ENCODE measurements at places on chromosomes 7 and 10. TPM values are rescaled to one million over a fixed set of nuclear protein-coding genes. Genes with fewer than 3 reads are reported as not detected.

DNA sequence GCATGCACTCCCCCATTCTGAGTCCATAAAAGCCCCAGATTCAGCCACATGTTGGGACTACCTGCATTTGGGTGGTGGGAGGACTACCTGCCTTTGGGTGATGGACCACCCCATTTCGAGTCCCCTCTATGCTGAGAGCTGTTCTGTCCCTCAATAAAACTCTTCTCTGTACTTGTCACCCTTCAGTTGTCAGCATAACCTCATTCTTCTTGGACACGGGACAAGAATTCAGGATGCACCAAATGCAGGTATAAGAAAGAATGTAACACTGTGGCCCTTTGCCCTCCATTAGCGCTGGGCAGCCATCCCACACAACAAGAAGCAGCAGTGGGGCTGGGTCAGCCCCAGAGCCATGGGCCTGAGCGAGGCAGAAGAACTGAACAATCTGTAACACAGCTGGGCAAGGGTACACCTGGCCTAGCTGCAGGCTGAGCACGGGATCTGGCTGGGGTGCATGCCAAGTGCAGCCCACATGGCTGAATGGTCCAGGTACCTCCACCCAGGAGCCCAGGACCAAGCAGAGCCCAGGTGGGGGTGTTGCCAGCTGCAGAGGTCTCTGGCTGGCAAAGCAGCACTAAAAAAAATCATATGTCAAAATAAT lies 1344.3 kb upstream of the LRRTM3 start:
- no peaks in the 10 kb centered on the region for H3K4me1 ChIP-seq
- DNase-seq, result no peak
- no peak overlapping the region for H3K4me3 ChIP-seq
- H3K36me3 ChIP-seq, result no peaks in the 10 kb centered on the region

DNA sequence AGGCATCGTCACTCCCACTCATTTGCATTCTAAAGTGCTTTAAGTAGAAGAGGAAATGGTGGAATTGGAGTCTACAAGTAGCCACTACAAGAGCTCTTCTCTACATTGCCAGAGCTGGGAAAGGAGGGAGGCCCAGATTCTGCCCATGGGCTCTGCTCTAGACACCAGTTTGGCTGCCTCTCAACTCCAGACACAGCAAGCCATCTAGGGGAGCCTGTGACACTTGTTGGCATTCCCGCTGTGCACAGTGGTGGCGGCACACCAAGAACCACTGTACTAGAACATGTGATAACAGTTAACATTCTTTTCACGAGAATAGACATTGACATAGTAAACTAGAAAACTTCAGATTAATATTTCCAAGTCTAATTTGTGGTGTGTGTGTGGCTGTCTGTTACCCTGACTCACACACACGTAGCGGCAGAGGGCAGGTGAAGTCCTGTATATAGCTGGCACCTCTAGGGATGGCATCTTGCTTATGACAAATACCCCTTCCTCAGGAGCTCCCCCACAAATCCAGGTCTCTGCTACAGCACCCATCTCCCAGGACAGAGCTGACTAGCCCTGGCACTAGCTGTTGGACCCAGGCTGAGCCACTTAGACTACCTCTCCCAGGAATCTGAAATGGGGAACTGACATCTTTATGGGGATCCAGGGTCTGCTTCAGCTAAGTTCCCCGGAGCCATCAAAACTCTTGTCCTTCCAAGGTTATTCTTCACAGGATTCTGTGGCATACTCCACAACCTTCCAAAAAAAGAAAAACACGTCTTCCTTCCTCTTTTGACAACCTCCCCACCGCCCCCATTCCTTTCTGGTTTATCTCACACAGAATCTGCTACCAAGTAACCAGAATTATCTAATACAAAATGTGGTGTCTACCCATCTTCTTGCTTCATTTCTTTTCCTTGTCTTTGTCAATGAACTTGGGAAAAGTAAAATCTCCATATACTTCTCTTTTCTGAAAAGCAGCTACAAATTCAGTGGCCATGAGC lies 54.7 kb upstream of the MRLN start:
- H3K27ac ChIP-seq, result peak overlapping the region; percentile 59
- peak; percentile 44 for DNase-seq
- H3K36me3 ChIP-seq, result peaks cover 79% of the 10 kb centered on the region

DNA sequence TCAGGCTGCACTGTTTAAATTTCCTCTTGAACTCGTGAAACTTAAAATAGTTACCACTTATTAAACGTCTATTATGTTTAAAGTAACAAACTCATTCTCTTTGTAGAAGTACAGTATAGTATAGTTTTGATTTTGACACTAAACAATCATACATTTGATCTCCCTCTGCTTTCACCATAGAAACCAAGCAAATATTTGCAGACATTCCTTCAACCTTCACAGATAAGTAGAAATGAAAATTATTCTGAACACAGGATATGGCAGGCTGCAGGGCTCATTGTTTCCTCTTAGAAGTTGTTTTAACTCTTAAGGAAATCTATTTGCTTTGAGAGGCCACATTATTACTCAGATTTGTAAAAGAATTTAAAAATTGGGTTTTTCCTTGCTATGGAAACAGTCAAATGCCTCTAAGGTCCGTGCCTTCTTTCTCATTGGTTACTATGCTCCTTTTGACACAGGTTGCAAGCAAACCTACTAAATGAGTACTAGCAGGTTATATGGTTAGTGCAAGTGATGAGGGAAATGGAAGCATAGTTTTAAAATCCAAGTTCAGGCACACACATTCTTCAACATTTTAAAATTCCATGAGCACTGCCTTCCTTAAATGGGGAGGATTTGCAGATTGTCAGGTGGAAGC lies 92.8 kb upstream of the FAM133B start:
- no peaks in the 10 kb centered on the region for H3K4me1 ChIP-seq
- H3K27me3 ChIP-seq, result no peaks in the 10 kb centered on the region
- H3K27ac ChIP-seq, result no peak overlapping the region
- no peaks in the 10 kb centered on the region for H3K36me3 ChIP-seq

DNA sequence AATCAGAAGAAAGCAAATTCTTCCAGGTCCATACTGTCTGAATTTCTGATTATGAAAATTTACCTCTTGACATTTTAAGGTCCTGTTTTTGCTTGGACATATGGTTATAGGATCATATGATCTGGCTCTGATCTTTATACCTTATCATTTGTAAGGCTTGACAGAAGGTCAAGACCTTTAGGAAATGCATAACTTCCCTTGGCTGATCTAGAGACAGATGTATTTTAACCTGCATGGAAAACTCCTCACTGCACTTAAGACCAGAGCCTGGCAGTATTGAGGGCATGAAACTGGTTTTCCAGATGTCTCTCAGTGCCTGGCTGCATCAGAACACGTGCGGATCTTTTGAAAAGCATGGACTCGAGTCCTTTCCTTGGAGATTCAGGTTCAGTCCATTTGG lies 55.9 kb downstream of the TRRAP start:
- H3K36me3 ChIP-seq, result peaks cover 100% of the 10 kb centered on the region
- H3K4me3 ChIP-seq, result no peak overlapping the region
- DNase-seq, result no peak
- no peak overlapping the region for H3K27ac ChIP-seq
- no peaks in the 10 kb centered on the region for H3K27me3 ChIP-seq
- H3K4me1 ChIP-seq, result no peaks in the 10 kb centered on the region

DNA sequence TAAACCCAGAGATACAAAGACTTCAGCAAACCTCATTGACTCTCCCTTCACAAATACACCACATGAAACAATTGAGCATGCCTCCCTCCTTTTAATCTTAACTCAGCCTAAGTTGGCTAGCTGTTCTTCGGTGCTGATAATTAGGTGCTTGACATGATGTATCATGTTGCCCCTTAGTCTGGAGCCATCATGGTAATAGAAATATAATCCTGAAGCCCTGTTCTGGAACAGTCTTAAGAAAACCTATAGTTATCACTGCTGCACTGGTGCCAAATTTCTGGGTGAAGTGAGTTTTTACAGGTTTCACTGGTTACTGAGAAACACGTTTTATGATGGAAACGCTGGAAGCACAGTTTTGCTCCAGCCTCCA lies 306.1 kb downstream of the LRMDA start:
- no peaks in the 10 kb centered on the region for H3K27me3 ChIP-seq
- H3K27ac ChIP-seq, result no peak overlapping the region
- no peak overlapping the region for H3K4me3 ChIP-seq
- H3K36me3 ChIP-seq, result no peaks in the 10 kb centered on the region
- H3K4me1 ChIP-seq, result no peaks in the 10 kb centered on the region
- DNase-seq, result no peak

DNA sequence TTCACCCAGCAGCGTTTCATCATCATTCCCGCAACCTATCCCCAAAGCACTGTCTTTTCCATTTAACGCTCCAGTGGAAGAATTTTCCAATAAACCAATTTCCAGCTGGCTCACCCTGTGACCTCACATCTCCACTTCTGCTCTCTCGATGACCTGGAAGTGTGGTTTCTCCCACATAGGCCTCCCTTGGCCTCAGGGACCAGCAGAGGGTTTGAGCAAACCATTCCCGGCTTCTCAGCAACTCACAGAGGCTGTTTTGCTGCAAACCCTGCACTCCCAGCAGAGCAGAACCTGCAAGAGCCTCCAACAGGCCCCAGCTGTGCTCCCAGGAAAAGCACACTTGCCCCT lies 523.0 kb upstream of the FOXK1 start:
- no peak overlapping the region for H3K4me3 ChIP-seq
- no peak for DNase-seq
- H3K4me1 ChIP-seq, result no peaks in the 10 kb centered on the region
- no peaks in the 10 kb centered on the region for H3K27me3 ChIP-seq
- H3K27ac ChIP-seq, result no peak overlapping the region
- no peaks in the 10 kb centered on the region for H3K36me3 ChIP-seq

DNA sequence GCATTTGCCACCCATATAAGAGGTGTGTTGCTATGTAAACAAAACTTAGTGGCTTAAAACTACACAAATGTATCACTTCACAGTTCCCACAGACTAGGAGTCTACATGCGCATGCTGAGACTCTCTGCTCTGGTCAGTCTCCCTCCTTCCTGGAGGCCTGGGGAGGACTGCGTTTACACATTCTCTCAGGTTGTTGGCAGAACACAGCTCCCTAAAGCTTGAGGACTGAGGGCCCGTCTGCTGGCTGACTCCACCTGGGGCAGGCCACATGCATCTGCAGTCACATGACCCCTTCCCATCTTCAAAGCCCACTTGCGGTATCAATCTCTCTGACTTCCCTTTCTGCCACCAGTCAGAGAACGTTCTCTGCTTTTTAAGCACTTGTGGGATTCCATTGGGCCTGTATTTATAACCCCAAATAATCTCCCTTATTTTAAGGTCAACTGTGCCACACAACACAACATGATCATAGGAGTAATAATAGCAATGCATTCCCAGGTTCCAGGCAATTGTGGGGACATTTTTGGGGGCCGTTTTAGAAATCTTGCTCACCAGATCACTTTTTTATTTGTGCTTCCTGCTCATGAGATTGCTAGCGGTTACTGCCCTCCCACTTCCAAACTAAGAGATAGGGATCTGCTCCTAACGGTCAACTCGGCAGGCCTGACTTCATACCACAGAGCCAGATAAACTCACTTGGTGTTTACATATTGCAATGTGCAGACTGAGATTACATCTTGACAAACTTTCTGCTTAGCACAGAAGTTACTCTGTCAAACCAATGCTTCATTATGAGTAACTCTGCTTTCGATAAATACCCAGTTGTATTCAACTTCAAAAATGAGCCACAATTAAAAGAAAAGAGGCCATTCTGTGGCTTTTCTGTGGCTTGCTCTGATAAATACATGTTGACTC lies 96.3 kb downstream of the ALOX5 start:
- H3K36me3 ChIP-seq, result no peaks in the 10 kb centered on the region
- H3K4me3 ChIP-seq, result no peak overlapping the region
- DNase-seq, result no peak
- H3K27ac ChIP-seq, result no peak overlapping the region
- no peaks in the 10 kb centered on the region for H3K27me3 ChIP-seq

Gene PNLIPRP3
- total RNA-seq, result not detected

Gene NUTM2D
- 1.4 TPM for total RNA-seq

All from psoas muscle (tissue), 8 donors.